Thoracic aorta endothelial cell (primary cell): ENCODE measurements at places on chromosomes 4 and X. TPM values are rescaled to one million over a fixed set of nuclear protein-coding genes. Genes with fewer than 3 reads are reported as not detected.

Gene BTC
- total RNA-seq: 0.13 and 0.43 TPM in 2 replicates

Gene CENPVL2
- total RNA-seq: not detected in 2 replicates

Gene PPBP
- not detected in 2 replicates for total RNA-seq

Gene MAGED4
- 5.7 and 7.0 TPM in 2 replicates for total RNA-seq

Gene SHROOM2
- 14.1 and 14.8 TPM in 2 replicates for total RNA-seq

Gene GPR50
- total RNA-seq: not detected in 2 replicates

Gene SSX2
- not detected in 2 replicates for total RNA-seq

Gene AFF2
- 0.22 TPM in 1 of 2 replicates, not detected in the other for total RNA-seq

Gene SPANXA2
- not detected in 2 replicates for total RNA-seq

Gene NCAPG
- total RNA-seq: 104 and 139 TPM in 2 replicates

Gene NLGN3
- 0.07 and 0.13 TPM in 2 replicates for total RNA-seq

Gene NSG1
- total RNA-seq: 1.1 and 30.6 TPM in 2 replicates

Gene ZIC3
- total RNA-seq: not detected in 2 replicates

Gene GUCY2F
- under 0.01 TPM in 1 of 2 replicates, not detected in the other for total RNA-seq

Gene FGA
- not detected in 2 replicates for total RNA-seq

Gene GTPBP6
- 38.2 and 45.1 TPM in 2 replicates for total RNA-seq

Gene NAT8L
- under 0.01 and 0.07 TPM in 2 replicates for total RNA-seq

Gene GABRA4
- total RNA-seq: not detected in 2 replicates

Gene FAM53A
- total RNA-seq: 1.3 and 1.6 TPM in 2 replicates
